ENCODE measurements at places on chromosomes 4 and X.
A peak's percentile ranks its signal among the peaks of the same experiment; 100 is the strongest.

DNA sequence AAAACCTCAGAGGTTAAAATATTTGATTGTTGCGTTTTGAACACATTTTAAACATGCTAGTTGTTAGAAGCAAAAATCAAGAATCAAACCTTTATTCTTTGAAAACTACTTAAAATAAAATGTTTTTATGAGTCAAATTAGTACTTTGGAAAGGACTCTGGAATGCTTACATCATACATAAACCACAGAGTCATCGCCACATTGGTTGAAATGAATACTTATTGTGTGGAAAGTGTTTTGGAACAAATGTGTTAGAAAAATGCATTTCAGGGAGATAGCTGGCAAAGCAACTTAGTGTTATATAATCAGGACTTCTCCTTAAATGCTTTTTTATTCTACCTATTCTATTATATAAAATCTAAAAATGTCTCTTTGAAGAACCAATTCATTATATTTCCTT, 49.4 kb upstream of the CAMK2D start:
- DNase-seq = no peak

- DNase-seq = no peak
Observed at GRCh38 chrX:5242091-5242790, 986.4 kb downstream of the NLGN4X start.

DNA sequence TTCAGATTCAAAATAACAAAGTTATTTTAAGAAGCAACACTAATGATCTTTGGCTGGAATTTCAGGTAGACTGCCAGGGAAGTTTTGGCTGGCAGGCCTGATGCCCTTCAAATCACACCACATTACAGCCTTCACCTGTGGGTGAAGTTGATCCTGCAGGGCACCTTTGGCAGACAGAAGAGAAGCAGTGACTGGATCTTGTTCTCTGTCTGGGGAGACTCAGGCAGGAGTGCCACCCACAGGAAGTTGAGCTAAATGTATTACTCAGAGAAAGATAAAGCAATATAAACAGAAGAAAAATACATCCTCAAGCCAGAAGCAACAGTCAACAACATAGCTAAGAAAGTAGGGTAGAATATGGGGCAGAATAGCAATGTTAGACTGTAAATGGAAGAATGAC, 12.8 kb upstream of the CFAP299 start:
- no peak for DNase-seq

DNA sequence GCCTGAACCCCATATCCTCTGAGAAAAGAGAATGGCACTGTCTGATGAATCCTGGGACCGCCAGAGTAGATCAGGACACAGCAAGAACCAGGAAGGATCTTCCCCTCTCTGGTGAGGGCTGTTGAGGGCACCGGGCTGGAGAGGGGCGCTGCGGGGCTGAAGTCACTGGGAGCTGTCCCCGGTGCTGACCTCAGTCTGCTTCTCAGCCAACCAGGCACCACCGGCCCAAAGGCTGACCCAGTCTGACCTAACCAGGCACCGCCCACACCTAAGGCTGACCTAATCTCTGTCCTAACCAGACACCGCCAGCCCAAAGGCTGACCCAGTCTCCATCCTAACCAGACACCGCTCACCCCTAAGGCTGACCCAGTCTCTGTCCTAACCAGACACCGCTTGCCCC, 82.8 kb downstream of the CPZ start:
- DNase-seq = peak; percentile 68

GRCh38 chr4:142683997-142684396, 162.1 kb downstream of the INPP4B start:
- no peak for DNase-seq

DNA sequence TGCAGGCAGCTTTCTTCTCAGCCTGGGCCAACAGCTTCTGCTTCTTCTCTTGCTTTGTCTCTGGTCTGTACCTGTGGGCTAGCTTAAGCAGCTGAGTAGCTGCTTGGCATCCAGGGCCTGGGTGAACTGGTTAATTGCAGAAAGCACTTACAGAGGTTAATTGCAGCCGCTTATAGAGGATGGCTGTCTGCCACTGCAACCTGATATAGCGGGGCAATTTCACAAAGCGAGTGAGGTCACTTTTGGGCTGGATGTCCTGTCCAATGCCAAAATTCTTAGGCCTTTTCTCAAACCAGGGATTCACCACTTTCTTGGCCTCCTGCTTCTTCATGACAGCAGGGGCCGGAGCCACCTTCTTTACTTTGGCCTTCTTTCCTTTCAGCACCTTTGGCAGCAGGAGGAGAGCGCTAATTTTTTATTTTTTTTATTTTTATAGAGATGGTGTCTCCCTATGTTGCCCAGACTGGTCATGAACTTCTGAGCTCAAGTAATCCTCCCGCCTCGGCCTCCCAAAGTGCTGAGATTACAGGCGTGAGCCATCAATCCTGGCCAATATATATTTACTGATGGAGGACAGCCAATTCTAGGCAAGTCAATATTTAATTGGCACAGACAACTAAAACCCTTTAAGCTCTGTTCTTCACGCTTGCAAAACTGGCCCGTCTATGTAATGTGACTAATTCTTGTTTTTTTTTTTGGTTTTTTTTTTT, 61.0 kb downstream of the ENOPH1 start:
- DNase-seq = no peak

GRCh38 chr4:156889616-156890594, 81.7 kb downstream of the PDGFC start:
- DNase-seq = no peak

All from mesothelial cell of epicardium (in vitro differentiated cells).